Activated CD4-positive, alpha-beta T cell treated with anti-CD3 and anti-CD28 coated beads, Interleukin-2, amount 50 U/mL, for 24 hours (primary cell): ENCODE measurements at places on chromosomes 3 and 15.

DNA sequence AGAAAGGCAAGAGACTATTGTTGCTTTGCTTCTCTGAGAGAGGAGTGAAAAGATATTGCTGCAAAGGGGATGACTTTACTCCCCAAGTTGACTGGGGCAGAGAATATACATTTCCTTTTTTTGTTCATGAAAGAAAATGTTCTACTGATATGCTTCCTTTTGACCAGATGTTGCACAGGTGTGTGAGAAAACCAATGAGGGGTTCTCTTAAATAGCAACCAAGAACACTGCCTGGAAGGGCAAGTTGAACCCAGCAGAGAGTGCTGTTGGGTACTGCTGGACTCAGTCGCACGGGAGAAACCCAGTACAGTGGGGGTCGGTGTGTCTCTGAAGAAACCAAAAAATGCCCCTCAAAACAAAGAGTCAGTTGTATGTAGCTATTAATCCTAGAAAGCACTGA lies 101.2 kb downstream of the CHST2 start:
- no peak for DNase-seq

DNA sequence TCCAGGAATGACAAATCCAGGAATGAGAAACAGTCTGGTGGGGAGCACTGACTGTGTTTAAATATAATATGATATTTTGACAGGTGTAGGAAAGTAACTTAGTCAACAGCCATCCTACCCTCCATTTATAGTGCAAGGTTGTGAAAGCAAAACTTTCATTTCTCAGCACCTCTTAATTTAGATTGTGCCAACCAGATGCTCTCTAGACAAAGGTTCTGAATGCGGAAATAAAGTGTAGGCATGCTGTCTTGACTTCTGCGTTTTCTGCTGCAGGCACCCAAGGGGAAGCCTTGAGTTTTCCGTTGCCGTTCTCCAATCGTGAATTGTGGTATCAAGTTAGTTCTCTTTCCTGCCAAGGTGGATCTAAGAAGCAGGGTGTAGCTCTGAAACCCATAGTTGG lies 261.9 kb upstream of the SUCLG2 start:
- no peak for DNase-seq

GRCh38 chr3:15623535-15624440 lies 22.2 kb downstream of the BTD start:
- no peak for DNase-seq

- DNase-seq: no peak
These were observed 633.6 kb downstream of the ZNF385D start for GRCh38 chr3:21117370-21117769.

GRCh38 chr3:101900316-101900715 lies 51.0 kb downstream of the NFKBIZ start:
- DNase-seq: no peak

GRCh38 chr3:184738982-184739381 lies 27.1 kb upstream of the MAGEF1 start:
- DNase-seq: no peak

DNA sequence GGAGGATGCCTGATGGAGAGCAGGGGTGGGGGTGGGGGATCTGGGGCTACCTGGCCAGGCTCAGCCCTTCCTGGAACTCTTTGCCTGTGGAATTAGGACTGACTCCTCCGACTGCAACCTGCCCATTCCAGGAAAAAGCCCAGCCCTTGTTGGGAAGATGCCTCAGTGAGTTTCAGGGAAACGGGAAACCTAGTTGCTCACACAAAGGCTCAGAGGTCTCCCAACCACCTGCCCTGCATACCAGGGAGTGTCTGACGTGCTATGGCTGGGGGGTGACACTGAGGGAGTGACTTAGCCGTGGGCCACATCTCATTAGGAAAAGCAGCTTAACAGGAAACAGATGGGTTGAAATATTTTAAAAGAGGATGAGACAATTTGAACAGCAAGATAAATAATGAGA lies 27.9 kb downstream of the CYP8B1 start:
- no peak for DNase-seq

- no peak for DNase-seq
These were observed 43.7 kb upstream of the CD47 start for GRCh38 chr3:108134555-108134880.

GRCh38 chr15:100372739-100373119 lies 31.0 kb upstream of the ADAMTS17 start:
- DNase-seq: no peak

DNA sequence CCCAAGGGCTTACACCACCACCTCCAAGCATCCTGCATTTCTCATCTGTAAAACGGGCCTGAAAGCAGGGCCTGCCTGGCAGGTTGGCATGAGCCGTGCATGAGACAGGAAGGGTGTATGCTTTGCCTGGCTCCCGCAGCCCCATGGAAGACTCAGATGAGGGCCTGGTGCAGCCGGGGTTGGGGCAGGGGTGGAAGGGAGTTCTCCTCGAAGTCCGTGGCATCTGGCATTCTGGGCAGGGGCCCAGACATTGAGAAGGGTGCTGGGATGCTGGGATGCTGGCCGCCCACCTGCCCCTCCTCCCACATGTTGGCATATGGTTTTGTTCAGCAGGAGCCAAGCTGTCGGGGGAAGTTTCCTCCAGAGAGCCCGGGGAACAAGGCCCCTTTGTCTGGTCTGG lies 13.0 kb upstream of the FBLN2 start:
- no peak for DNase-seq

GRCh38 chr3:78781351-78781750 lies 986.4 kb downstream of the ROBO1 start:
- no peak for DNase-seq

GRCh38 chr3:150346981-150347863 lies 60.9 kb upstream of the TSC22D2 start:
- DNase-seq: no peak

DNA sequence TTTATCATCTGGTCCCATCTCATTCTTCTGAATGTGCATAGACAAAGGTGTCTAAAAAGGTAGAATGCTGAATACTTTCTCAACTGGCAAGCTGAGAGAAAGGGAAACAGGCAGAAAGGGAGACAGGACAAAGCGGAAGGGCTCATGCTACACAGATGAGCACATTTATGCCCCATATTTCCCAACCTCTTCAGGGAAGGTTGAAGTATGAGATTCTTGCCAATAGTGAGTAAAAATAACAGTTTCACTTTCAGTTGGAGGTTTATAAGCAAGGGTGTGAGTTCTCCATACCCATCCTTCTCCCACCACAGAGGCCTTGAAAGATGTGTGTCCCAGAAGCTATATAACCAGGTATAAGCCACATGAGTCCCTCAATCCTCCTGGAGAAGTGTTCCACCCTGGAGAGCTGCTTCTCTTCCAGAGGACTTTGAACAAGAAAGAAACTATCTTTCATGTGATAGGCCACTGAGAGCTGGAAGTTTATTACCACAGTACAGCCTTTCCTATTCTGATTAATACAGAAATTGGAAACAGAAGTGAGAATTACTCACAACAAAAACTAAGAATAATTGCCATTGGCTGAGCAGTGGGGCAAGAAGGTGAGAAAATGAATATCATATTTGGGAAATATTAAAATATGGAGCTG lies 709.4 kb upstream of the NR2F2 start:
- DNase-seq: no peak

- no peak for DNase-seq
These were observed 21.7 kb downstream of the XXYLT1 start for GRCh38 chr3:195249057-195249770.

- DNase-seq: no peak
These were observed 29.6 kb downstream of the TSEN2 start for GRCh38 chr3:12513694-12514446.
